ENCODE measurements at places on chromosomes 1 and 21.

DNA sequence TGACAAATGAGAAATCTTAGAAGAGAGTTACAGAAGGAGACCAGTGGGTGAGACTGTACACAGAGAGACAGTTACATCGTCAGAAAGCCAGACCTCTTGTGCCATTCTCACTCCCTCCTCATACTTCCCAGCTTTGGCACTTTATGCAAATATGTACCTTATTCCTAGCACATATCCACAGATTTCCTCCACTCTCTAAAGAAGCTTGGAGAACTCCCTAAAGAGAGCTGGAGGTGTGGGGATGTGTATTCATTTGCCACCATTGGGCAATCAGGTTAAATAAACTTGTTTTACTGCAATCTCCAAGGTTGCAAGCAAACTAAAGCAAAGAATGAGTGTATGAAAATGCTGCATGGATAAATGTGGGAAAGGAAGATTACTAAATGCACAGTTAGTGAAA, 380.9 kb upstream of the PRMT6 start:
- no peak for DNase-seq

DNA sequence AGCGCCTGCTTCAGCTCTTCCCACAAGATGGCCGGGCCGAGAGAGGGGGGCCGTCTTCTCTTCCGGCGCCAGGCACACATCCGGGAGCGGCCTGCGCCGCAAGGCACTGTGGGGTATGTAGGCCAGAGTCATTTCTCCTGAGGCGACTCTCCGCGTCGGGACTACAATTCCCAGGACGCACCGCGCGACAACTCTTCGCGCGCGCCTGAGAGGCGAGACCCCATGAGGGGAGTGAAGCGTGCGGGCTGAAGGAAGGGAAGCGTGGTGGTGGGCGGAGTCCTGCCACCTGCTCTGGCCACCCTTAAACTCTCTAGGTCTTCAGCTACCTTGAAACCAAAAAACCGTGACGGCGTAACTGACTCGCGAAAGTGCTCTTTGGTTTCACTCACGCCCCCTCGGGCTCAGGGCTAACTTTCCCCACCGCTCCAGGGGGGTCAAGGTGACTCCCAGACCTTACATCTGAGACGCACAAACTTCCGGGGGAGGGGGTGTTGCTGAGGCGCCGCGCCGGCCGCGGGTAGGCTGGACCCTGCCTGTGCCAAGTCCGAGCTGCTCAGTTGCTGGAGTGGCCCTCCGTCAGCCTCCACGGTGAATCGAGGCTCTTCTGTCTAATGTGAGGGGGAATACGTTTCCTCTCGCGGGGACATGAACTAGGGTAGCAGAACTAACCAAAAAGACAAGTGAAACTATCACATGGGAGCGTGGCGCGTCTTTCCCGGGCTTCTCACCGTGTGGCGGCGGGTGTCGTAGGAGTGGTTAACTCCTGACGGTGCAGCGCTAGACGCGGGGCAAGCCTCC, at the start of gene SERBP1:
Gene SERBP1, minus strand, starts transcription at position 45 of the 798 bp plus-strand sequence. CDS start 102 bp downstream, outside the sequence.
- DNase-seq: peak; percentile 95

DNA sequence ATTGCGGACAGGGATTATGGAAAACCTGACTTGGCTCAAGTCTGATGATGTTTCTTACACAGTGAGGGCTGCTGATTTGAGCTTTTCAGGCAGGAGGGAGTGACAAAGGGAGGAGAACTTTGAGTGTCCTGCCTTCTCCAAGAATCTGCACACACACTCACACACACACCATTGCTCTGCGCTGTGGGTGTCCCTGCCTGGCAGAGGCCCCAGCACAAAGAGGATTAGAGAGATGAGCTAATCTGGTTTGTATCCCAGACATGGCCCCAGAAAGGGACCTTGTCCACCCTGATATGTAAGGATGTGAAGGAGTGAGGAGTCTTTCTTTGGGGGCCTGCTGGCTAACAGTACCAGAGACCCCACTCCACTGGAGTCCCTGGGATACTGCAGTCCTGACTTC, 5.9 kb upstream of the WNT2B start:
- no peak for DNase-seq

DNA sequence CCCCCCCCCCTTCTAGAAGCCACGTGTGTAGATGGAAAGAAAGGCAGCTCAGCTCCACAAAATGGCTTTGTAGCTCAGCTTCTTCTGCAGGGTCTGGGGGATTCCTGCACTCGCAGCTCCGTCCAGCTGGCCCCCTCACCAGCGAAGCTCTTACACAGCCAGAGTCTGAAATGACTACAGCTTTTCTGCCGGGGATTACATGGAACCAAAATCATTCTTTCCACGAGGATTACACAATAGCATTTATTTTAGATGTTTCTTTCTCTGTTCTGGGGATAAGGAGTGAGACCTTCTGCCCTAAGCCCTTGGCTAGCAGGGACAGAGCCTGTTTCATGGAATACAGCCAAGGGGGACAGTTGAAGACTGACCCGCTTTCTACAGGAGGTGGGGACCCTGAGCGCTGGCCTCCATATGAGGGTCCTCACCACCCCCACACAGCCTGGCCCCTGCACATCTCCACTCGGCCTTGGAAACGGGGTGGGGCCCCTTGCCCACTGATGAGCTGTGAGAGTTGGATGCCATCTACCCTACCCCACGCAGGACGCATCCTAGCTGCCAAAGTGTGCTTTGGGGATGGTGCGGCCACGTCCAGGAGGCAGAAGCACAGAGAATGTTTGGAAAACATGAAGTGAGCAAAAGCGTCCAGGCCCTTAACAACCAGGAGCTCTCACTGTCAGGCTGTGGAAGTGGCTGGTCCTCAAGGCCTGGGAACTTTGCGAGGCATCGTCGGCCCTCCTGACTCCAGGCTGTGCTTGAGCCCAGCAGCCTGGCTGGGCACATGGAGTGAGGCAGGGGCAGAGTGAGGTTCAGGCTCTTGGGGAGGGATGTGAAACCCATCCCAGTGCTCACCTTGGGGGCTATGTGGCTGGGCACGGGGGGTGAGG, 14.5 kb downstream of the ACTRT2 start:
- no peak for DNase-seq

- DNase-seq: no peak
Measured at GRCh38 chr1:234509457-234510328, 30.7 kb upstream of the TARBP1 start.

DNA sequence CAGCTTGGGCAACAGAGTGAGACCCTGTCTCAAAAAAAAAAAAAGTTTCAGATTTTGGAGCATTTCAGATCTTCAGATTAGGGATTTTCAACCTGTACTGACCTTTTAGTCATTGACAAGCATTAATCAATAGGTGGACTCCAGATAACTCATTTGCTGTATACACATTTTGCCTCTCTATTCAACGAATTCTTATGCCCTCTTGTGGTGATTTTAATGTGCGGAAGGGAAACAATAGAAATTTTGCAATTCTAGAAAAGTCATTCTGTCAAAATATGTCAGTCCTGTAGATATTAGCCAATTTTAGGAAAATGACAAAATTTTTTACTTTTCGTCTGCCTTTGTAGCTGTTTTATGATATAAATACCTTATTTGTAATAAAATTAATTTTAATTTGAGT, 11.6 kb upstream of the OR2G2 start:
- DNase-seq: no peak

DNA sequence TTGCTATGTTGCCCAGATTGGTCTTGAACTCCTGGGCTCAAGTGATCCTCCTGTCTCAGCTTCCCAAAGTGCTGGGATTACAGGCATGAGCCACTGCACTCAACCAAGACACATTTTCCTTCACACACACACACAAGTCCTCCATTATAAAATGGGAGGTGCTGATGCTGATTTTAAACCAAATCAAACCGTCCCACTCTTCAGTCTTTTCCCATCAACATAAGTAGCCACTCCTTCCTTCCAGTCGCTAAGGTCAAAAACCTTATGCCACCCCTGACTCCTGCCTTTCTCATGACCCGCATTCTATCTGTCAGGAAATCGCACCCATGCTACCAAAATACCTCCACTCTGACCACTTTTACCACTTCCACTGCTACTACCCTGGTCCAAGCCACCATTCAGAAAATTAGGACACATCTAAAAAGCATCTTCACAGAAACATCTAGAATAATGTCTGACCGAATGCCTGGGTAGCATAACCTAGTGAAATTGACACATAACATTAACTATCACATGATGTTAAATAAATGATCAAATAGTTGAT, 28.0 kb upstream of the IFNGR2 start:
- no peak for DNase-seq

DNA sequence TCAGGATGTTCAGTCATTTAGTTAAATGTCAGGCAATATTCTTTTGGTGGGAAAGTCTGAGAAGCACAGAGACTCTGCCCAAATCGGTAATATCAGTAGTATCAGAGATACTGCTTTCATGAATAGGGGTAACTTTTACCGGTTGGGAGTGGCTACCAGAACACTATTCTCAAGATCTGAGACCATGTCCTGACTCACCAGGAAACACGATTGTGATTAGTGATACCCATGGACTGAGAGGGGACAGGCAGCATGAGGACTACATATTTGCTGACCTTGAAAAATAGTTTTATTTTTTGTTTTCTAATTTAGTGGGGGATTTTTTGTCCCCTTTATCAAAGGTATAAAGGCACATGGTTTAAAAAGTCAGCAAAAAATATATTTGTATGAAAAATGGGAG, 76.0 kb upstream of the NEK2 start:
- no peak for DNase-seq

GRCh38 chr1:30469426-30469825, 254.0 kb downstream of the MATN1 start:
- DNase-seq: no peak

- no peak for DNase-seq
Measured at GRCh38 chr1:89527256-89527655, 2.6 kb downstream of the LRRC8B start.

DNA sequence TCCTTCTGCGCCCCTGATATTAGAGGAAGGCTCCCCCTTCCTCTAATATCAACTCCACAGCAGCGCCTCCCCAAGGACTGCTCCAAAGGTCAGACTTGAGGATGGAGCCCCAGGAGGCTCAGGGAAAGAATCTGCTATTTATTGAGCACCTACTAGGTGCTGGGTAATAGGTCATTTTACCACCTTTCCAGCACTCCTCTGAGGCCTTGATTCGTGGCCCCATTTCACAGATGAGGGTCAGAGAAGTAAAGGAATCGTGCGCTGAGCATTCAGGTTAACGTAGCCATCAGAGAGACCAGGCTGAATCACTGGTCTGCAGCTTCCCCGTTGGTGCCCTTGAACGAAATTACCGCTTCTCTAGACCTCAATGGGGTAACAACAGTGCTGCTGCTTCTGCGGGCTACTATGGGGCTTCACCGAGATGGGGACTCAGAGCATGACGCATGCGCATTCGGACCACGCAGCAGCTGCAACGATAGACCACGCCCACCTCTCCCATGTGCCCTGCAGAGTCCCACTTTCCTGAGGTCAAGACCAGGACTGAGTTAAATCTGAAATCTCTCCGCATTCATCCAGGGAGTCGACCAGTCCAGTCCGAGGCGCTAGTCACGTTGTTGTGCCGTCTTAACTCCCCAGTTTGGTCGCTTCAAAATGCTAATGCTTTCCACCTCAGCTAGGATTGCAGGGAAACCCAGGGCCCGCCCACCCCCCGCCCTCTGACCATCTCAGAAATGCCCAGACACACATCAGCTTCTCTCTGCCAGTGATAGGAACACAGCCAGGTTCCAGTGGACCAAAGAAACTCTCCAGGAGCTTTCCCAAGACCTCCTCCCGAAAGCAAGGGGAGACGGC, 12.9 kb downstream of the CAMK2N1 start:
- peak; percentile 52 for DNase-seq

- DNase-seq: no peak
Measured at GRCh38 chr1:8396083-8396785, 78.3 kb downstream of the SLC45A1 start.
